CD4-positive, alpha-beta T cell treated with Interleukin-1 beta for 1 hour (primary cell): ENCODE measurements at places on chromosomes 4 and X.

DNA sequence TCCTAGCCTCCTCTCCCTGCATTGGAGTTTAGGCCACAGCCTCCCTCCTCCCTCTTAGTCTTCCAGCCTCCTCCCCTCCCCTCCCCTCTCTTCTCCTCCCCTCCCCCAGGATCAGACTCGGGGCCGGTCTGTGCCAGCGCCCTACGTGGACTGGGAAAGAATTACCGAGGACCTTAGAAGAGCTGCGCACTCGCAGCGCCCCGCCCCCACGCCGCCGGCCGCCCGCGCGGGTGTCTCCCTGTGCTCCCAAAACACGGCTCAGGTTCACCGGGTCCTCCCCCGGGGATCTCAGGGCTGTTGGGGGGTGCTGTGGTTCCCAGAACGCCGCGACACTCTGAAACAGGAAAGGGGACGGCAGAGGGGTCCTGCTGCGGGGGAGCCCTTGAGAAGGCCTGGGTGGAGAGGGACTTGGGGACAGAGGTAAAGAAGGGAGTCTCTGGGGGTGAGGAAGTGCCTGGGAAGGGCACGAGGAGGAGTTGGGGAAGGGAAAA, 122.3 kb upstream of the TBL1X start:
- peak; percentile 67 for DNase-seq

GRCh38 chrX:108362026-108362425, 76.2 kb downstream of the COL4A6 start:
- DNase-seq: no peak

- no peak for DNase-seq
These were observed 24.4 kb upstream of the ZNF718 start for GRCh38 chr4:99863-100262.

DNA sequence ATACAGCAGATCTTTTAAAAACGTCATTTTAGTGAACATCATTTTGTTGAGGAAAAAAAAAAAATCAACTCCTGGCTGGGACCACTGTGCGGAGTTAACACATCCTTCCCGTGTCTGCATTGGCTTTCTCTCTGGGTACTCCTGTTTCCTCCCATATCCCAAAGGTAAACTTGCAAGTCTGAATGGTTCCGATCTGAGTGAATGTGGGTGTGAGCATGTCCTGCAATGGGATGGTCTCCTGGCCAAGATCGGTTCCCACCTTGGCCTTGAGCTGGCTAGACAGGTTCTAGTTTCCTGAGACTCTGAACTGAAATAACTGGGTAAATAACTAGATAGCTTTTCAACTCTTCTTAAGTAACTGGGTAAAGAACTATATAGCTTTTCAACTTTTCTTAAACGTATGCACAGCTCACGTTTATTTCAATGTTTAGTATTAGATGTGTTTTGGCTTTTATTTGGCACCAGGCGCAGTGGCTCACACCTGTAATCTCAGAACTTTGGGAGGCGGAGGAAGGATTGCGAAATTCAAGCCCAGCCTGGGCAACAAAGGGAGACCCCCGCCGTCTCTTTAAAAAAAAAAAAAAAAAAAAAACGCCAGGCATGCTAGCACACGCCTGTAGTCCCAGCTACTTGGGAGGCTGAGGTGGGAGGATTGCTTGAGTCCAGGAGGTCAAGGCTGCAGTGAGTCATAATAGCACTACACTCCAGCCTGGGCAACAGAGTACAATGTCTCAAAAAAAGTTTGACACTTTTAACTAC, 14.0 kb downstream of the RBMX start:
- no peak for DNase-seq

GRCh38 chr4:188246488-188246887, 107.2 kb downstream of the TRIML1 start:
- DNase-seq: no peak

DNA sequence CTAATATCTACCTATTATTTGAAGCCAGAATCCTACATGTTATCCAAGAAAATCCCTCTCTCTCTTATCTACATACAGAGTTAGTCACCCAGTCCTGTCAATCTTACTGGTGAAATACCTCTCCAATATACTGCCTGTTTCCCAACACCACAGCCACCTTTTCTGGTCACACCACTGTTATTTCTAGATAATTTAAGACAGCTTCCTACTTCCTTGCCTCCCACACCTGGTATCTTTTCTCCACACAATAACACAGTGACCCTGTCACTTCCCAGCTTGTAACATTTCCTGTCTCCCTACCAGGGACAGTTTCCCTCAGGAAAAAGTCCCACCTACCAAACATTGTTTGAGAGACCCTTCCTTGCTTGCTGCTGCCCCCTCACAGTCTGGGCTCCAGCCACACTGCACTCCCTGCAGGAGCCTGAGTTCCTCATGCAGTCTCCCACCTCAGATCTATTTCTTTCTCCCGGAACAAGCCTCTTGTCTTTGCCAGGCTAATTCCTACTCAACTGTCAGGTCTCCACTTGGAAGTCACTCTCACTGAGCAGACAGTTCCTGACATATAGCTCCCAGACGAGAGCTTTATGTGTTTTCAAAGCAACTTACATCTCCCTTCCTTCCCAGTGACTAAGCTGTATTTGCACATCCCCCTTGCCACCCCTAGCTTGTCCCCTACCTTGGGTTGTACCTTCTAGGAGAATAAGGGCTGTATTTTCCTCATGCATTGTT, 73.6 kb upstream of the QRFPR start:
- no peak for DNase-seq

GRCh38 chrX:129720741-129721140, 18.0 kb upstream of the XPNPEP2 start:
- no peak for DNase-seq

DNA sequence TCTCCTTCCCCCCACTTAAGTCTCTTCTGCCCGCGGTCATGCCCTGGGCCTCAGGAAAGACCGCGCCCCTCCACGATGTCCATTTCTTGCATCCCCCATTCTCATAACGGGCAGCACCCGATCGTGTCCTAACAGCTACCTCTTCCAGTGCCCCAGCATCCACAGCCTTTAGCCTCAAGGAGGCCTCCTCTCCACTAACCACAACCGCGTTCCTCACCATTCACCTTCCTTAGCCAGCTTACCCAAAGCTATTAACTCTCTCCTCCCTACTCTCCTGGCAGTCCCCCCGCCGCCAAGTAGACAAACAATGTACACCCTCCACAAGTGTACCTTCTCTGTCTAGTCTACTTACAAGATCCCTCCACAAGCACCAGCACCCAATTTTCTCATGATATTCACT, 58.6 kb upstream of the PAGE5 start:
- DNase-seq: no peak

DNA sequence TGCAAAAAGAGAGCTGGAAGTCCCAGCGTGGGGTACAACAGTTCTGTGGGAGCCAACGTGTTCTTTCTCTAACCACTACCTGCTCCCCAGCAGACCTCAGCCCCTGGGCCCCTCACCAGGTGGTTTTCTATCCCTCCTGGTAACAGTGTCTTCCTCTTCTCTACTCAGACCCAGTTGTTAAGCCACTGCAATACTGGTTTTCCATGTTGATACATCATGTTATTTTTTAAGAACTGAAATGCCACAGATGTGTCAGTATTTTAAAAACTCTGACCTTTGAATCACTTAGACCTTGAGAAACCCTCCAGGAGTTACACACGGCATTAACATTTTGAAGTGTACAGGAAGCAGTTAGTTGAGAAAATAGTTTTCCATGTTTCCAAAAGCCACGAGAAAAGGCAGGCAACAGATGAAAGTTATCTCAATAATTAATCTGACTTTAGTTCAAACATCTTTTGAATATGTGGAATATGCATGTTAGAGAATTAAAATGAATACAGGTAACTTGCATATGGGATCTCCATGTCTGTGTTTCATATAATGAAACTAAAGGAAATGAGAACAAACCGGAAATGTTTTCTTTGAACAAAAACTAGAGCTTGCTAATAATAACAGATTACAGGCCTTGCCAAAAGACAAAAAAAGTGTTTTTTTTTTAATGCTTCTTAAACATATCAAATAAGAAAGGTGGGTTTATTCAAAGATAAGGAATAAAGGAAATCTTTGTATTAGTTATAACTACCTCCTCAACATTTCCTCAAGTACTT, 108.8 kb downstream of the ZNF827 start:
- peak; percentile 14 for DNase-seq

DNA sequence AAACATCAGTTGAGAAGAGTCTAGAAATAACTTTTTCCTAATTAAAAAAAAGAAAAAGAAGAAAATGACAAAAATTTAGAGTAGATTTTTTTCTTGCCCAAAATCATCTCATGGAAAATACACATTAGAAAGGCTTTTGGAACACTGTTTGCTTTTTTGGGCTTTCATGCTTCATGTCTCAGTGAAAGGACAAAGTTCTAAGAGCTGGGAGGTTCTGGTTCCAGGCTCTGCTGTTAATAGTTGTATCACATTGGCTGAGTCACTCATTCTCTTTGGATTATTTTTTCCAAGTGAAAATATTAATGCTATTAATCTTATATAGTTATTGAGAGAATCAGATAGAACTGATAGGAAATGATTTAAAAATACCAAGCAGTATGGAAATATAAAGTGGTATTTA, 32.9 kb upstream of the ETNPPL start:
- DNase-seq: no peak

DNA sequence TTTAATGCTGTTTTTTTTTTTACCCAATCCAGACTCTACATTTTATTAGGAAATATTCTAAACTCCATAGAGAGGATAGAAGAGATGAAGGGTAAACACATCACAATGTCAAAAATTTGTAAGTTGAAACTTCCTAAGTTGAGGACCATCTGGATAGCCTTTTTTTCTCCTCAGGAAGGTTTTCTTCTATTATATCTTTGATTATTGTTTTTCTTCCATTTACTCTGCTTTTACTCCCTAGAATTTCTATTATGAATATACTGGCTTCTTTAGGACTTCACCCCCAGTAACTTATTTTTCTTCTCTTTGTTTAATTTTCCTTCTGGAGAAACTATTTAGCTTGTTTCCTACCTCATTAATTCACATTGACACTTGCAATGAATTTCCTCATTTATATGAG, 71.2 kb upstream of the SLIT2 start:
- DNase-seq: no peak

- DNase-seq: peak; percentile 42
These were observed 608 bp downstream of the RAPGEF2 start for GRCh38 chr4:159103384-159103990.

GRCh38 chrX:13109817-13110216, 65.4 kb upstream of the FAM9C start:
- DNase-seq: no peak

- no peak for DNase-seq
These were observed 209.9 kb downstream of the CPE start for GRCh38 chr4:165588534-165589315.

DNA sequence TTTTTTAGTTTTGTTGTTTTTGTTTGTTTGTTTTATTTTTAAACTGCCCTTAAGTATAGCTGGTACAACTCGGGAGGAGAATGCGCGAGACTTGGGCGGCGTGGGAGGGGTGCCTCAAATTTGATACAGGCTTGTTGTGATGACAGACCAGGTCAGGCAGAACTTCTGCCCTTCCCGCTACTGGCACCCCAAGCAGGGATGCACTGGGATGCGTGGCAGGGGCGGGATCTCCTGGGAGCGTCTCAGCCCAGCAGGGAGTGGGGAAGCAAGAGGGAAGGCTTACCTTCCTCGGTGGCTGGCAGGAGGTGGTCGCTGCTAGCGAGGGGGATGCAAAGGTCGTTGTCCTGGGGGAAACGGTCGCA, 851 bp downstream of the SFRP2 start:
- DNase-seq: no peak

GRCh38 chrX:87727620-87728019, 210.0 kb downstream of the KLHL4 start:
- DNase-seq: no peak

GRCh38 chr4:182486881-182487280, 243.7 kb downstream of the TENM3 start:
- no peak for DNase-seq

DNA sequence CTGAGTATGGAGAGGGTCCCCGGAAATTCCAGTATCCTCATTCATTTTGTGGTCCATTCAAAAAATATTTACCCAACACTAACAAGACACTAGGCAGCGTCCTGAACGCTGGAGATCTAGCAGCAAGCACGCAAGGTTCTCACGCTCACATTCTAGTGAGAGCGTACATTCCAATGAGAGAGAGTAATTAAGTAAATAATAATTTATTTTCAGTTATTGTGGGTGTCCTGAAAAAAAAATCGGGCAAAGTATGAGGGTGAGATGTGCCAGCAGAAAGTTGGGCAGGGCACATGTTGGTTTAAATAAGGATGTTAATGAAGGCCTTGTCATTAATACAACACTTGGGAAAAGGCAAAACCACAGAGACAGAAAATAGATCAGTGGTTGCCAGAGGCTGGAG, 4.0 kb upstream of the TMEM156 start:
- no peak for DNase-seq

DNA sequence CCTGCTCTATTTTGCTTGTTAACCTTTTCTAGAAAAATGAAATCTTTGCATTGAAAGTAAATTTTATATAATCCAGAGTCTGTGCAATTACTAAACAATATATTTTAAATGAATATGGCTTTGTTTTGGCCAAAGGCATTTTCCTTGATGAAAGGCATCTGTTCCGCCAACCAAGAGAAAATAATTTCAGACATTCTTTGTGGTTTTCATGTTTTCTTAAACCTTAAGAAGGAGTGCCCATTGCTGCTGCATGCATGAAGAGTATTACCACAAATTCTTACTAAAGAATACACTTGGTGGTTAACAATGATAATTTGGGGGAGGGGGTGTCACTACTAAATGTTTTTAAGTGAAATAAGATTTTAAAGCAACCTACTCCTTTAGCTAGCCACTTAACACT, 2.7 kb upstream of the PDGFC start:
- DNase-seq: no peak

DNA sequence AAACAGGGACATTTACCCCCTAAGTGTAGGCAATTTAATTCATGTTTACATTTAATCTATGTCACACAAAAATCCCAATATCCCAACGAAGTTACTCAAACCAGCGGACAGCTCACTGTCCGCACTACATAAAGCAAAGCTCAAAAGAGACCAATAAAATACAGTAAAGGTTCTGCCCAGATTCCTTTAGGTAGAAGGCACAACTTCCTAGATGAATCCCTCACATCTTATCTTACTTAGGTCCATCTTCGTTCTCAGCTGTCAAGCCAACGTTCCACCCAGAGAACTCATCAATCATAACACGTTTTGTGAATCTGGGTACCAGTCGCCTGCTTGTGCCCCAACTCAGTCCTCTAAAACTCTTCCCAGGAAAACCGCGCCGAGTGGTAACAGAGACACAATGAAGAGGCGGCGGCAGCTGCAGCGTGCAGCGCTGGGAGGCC, 1.7 kb downstream of the HNRNPDL start:
- no peak for DNase-seq

DNA sequence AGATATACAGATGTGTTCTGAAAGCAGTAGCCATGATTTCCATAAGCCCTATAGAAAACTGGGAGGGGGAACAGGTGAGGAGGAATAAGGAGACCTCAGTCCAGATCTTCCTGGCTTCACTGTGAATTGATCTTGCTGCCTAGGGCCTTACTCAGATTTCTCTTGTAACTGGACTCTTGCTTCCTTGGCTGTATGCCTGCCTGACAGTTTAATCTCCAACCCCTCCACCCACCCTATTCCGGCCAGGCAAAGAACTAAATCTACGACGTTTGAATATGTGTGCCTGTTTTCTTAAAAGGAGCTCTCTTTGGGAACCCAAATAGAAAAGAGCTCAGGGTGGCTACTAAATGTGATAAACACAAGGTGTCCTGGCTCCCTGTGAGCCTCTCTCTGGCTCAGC, 173.0 kb downstream of the GPC3 start:
- no peak for DNase-seq
